ENCODE measurements at places on chromosomes 4 and X. TPM values are rescaled to one million over a fixed set of nuclear protein-coding genes. Genes with fewer than 3 reads are reported as not detected.

GRCh38 chr4:70651864-70652506, 14.3 kb downstream of the JCHAIN start:
- no peak overlapping the region for H3K27ac ChIP-seq
- H3K4me1 ChIP-seq, result peaks cover 2% of the 10 kb centered on the region
- DNase-seq, result no peak
- H3K36me3 ChIP-seq, result no peaks in the 10 kb centered on the region
- no peaks in the 10 kb centered on the region for H3K27me3 ChIP-seq
- no peak overlapping the region for H3K4me3 ChIP-seq

- no peak overlapping the region for H3K4me3 ChIP-seq
- H3K4me1 ChIP-seq, result no peaks in the 10 kb centered on the region
- DNase-seq, result no peak
- no peaks in the 10 kb centered on the region for H3K27me3 ChIP-seq
- no peak overlapping the region for H3K27ac ChIP-seq
Observed at GRCh38 chr4:154616287-154616686, 3.8 kb upstream of the FGG start.

- H3K36me3 ChIP-seq, result peaks cover 8% of the 10 kb centered on the region
- no peak for DNase-seq
- no peak overlapping the region for H3K27ac ChIP-seq
Observed at GRCh38 chr4:25253071-25253445, 19.2 kb downstream of the PI4K2B start.

- H3K4me3 ChIP-seq, result no peak overlapping the region
- DNase-seq, result no peak
- no peak overlapping the region for H3K27ac ChIP-seq
- no peaks in the 10 kb centered on the region for H3K27me3 ChIP-seq
Observed at GRCh38 chr4:134539729-134540231, 338.2 kb upstream of the PABPC4L start.

Gene NAP1L3
- 18.3 TPM for total RNA-seq

GRCh38 chr4:143294310-143294709, 42.4 kb upstream of the GAB1 start:
- no peak overlapping the region for H3K4me3 ChIP-seq
- no peak for DNase-seq
- H3K4me1 ChIP-seq, result no peaks in the 10 kb centered on the region
- no peak overlapping the region for H3K27ac ChIP-seq
- no peaks in the 10 kb centered on the region for H3K27me3 ChIP-seq

GRCh38 chr4:23023121-23023520, 330.4 kb downstream of the GBA3 start:
- no peaks in the 10 kb centered on the region for H3K27me3 ChIP-seq
- no peak overlapping the region for H3K27ac ChIP-seq
- no peaks in the 10 kb centered on the region for H3K4me1 ChIP-seq
- DNase-seq, result no peak
- H3K36me3 ChIP-seq, result no peaks in the 10 kb centered on the region

- H3K27me3 ChIP-seq, result peaks cover 44% of the 10 kb centered on the region
- H3K27ac ChIP-seq, result peak overlapping the region; percentile 65
Observed at GRCh38 chrX:626745-627509, 3.7 kb upstream of the SHOX start.

DNA sequence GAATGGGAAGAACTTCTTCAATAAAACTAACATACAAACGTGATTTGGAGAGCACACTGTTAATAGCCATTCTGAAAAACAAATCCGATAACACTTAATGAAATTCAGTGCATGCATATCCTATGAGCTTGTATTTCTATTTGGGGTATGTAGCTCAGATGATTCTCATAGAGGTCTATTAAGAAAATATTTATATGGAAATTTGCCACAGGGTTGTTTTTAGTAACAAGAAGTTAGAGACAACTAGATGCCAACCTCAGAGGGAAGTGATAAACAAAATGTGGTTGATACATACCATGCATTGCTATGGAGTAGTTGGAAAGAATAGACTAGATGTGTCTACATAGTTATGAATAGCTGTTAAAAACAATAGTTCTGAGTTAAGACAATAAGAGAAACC, 395.8 kb upstream of the MAGEB18 start:
- H3K27me3 ChIP-seq, result no peaks in the 10 kb centered on the region
- no peaks in the 10 kb centered on the region for H3K4me1 ChIP-seq
- H3K27ac ChIP-seq, result no peak overlapping the region
- no peak for DNase-seq
- H3K36me3 ChIP-seq, result no peaks in the 10 kb centered on the region

DNA sequence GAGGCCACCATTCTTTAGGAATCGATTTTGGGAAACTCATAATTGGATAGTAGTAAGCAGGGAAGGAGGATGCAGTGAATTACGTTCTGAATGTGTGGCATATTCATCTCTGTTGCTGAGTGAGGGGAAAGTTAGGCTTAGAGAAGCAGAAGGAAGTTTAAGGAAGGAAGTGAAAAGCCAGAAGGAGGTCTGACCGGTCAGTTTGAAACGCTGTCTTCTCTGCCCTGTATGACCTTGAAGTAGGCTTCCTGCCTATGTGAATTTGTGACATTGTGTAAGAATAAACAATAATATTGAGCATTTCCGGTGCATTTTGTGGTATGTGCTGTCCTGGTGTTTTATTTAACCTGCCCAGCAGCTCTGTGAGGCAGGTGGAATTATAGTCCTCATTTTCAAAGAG, 67.3 kb downstream of the PDLIM5 start:
- no peak for DNase-seq
- peak overlapping the region; percentile 0 for H3K27ac ChIP-seq
- H3K27me3 ChIP-seq, result peaks cover 1% of the 10 kb centered on the region
- no peak overlapping the region for H3K4me3 ChIP-seq

Gene ARX
- total RNA-seq, result not detected

DNA sequence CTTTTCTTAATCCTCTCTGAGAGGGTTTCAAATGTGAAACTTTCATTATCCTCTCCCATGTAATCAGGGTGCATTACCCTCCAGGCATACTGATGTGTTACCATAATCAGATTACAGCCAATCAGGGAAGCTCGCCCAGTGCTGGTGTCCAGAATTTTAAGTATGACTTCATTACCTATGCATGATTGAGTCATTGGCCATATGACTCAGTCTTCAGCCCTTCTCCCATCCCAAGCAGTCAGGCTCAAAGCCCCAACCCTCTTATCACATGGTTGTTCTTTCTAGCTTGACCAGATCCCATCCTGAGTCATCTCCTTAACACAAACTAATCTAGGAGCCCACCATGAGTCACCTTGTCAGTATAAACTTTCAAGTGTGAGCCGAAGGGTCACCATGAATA, 1668.1 kb upstream of the AGA start:
- no peak overlapping the region for H3K4me3 ChIP-seq
- no peaks in the 10 kb centered on the region for H3K36me3 ChIP-seq
- H3K4me1 ChIP-seq, result no peaks in the 10 kb centered on the region

Gene PABPC5
- total RNA-seq, result 1.5 TPM

GRCh38 chrX:110135618-110136017, 132.7 kb downstream of the TMEM164 start:
- H3K36me3 ChIP-seq, result no peaks in the 10 kb centered on the region
- H3K27ac ChIP-seq, result no peak overlapping the region
- no peak for DNase-seq
- H3K4me3 ChIP-seq, result no peak overlapping the region
- no peaks in the 10 kb centered on the region for H3K4me1 ChIP-seq

DNA sequence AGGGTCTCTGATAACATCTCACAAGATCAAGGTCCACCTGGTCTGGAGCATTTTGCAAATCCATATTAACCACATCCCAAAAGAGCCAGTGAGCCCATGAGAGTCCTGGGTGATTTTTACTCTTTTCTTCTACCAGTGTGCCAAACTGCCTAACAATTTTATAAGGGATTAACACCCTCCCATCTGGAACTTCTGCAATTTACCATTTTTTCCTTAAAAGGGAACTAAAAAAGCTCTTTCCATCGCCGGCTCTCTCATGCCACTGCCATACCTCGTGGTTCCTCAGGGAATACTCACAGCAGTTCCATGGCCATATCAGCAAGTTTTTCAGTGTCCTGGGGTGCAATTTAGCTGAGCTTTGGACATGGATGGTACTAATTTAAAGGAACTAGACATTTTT, 55.7 kb downstream of the SEPSECS start:
- DNase-seq, result no peak
- H3K4me3 ChIP-seq, result no peak overlapping the region
- H3K36me3 ChIP-seq, result peaks cover 4% of the 10 kb centered on the region
- peaks cover 7% of the 10 kb centered on the region for H3K27me3 ChIP-seq
- H3K4me1 ChIP-seq, result peaks cover 12% of the 10 kb centered on the region

Gene CPE
- 2.3 TPM for total RNA-seq

Gene PRAF2
- 22.3 TPM for total RNA-seq

GRCh38 chr4:169566021-169566818, 46.2 kb downstream of the NEK1 start:
- DNase-seq, result peak; percentile 18
- H3K36me3 ChIP-seq, result peaks cover 2% of the 10 kb centered on the region
- H3K27me3 ChIP-seq, result peaks cover 1% of the 10 kb centered on the region
- H3K4me1 ChIP-seq, result peaks cover under 1% of the 10 kb centered on the region
- H3K4me3 ChIP-seq, result no peak overlapping the region

Gene ETDB
- total RNA-seq, result not detected

Gene ANXA10
- total RNA-seq, result not detected

GRCh38 chr4:38665551-38666411, 1.8 kb downstream of the KLF3 start:
- peaks cover 50% of the 10 kb centered on the region for H3K4me1 ChIP-seq
- peaks cover 27% of the 10 kb centered on the region for H3K27me3 ChIP-seq
- peak overlapping the region; percentile 100 for H3K27ac ChIP-seq
- DNase-seq, result no peak
- H3K4me3 ChIP-seq, result peak overlapping the region; percentile 100

Gene WNK3
- total RNA-seq, result 12.5 TPM

- no peak for DNase-seq
- no peaks in the 10 kb centered on the region for H3K36me3 ChIP-seq
- H3K4me3 ChIP-seq, result no peak overlapping the region
- H3K27me3 ChIP-seq, result no peaks in the 10 kb centered on the region
Observed at GRCh38 chrX:13029887-13030771, 14.3 kb downstream of the FAM9C start.

GRCh38 chr4:8435656-8436121, 4.8 kb downstream of the ACOX3 start:
- peaks cover 15% of the 10 kb centered on the region for H3K27me3 ChIP-seq
- H3K4me3 ChIP-seq, result peak overlapping the region; percentile 83
- no peak for DNase-seq
- peaks cover 7% of the 10 kb centered on the region for H3K36me3 ChIP-seq
- H3K27ac ChIP-seq, result peak overlapping the region; percentile 54

DNA sequence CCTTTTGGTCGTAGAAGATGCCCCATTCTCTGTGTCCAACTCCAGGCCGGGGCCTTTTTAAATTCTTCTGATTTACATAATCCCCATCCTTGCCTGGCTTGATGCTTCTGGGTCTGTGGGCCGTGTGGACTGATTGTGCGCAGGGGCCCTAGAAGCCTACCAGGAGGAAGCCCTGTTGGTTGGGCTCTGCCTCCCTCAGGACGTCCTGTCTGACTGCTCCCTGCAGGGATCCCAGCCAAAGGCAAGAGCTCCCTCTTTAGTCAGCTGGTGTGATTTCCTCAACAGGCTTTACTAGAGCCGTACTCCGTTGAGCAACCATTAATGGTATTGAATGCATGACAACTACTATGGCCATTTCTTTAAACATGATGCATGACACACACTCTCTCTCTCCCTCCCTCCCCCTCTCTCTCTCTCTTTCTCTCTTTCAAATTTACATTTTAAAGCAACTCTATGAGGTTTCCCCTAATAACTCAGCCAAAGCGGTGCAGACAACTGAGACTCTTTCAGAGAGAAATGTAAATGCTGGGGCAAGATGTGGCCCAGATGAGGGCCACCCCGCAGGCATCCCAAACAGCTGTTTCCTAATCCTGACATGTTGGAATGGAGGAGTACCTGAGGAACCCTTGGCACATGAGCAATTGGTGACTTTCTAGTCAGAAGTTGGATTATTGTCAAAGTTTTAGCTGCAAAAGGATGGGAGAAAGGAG, 117.3 kb downstream of the DRD5 start:
- DNase-seq, result peak; percentile 69
- H3K27ac ChIP-seq, result no peak overlapping the region
- H3K36me3 ChIP-seq, result no peaks in the 10 kb centered on the region
- H3K4me3 ChIP-seq, result no peak overlapping the region
- H3K4me1 ChIP-seq, result peaks cover 3% of the 10 kb centered on the region
- H3K27me3 ChIP-seq, result peaks cover 4% of the 10 kb centered on the region

DNA sequence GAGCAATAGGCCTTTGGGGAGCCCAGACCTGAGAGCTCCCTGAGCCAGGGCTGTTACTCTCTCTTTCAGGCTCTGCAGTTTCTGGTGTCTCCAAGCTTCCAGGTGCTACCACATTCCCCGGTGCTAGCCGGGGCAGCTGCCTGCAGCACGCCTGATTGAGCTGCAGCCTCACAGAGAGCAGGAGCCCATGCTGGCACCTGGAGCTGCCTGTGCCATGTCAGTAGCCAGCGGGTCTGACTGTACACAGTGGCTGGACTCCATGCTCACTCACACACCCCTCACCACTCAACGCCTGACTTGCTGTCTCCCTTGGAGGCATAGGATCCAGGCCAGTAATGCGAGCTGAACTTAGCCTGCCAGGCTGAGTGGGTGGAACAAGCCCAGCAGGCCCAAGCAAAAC, 800.4 kb upstream of the AGA start:
- DNase-seq, result no peak
- no peak overlapping the region for H3K4me3 ChIP-seq
- no peak overlapping the region for H3K27ac ChIP-seq
- no peaks in the 10 kb centered on the region for H3K36me3 ChIP-seq
- H3K27me3 ChIP-seq, result peaks cover 2% of the 10 kb centered on the region

GRCh38 chr4:172514801-172515200, 653.8 kb upstream of the GALNT7 start:
- H3K4me1 ChIP-seq, result no peaks in the 10 kb centered on the region
- peaks cover 2% of the 10 kb centered on the region for H3K27me3 ChIP-seq
- H3K36me3 ChIP-seq, result no peaks in the 10 kb centered on the region
- H3K27ac ChIP-seq, result no peak overlapping the region
- no peak overlapping the region for H3K4me3 ChIP-seq
- no peak for DNase-seq

Gene BEND2
- not detected for total RNA-seq

Gene NRK
- total RNA-seq, result 1.8 TPM

Gene ASMTL
- 25.8 TPM for total RNA-seq

Gene CHST7
- 54.6 TPM for total RNA-seq

GRCh38 chr4:76822303-76822702, 75.6 kb downstream of the SOWAHB start:
- no peaks in the 10 kb centered on the region for H3K36me3 ChIP-seq
- no peaks in the 10 kb centered on the region for H3K27me3 ChIP-seq
- DNase-seq, result no peak
- H3K27ac ChIP-seq, result no peak overlapping the region
- H3K4me3 ChIP-seq, result no peak overlapping the region
- no peaks in the 10 kb centered on the region for H3K4me1 ChIP-seq

All from endothelial cell (in vitro differentiated cells).